ENCODE measurements at places on chromosomes 1 and 21. TPM values are rescaled to one million over a fixed set of nuclear protein-coding genes. Genes with fewer than 3 reads are reported as not detected.
A peak's percentile ranks its signal among the peaks of the same experiment; 100 is the strongest.

DNA sequence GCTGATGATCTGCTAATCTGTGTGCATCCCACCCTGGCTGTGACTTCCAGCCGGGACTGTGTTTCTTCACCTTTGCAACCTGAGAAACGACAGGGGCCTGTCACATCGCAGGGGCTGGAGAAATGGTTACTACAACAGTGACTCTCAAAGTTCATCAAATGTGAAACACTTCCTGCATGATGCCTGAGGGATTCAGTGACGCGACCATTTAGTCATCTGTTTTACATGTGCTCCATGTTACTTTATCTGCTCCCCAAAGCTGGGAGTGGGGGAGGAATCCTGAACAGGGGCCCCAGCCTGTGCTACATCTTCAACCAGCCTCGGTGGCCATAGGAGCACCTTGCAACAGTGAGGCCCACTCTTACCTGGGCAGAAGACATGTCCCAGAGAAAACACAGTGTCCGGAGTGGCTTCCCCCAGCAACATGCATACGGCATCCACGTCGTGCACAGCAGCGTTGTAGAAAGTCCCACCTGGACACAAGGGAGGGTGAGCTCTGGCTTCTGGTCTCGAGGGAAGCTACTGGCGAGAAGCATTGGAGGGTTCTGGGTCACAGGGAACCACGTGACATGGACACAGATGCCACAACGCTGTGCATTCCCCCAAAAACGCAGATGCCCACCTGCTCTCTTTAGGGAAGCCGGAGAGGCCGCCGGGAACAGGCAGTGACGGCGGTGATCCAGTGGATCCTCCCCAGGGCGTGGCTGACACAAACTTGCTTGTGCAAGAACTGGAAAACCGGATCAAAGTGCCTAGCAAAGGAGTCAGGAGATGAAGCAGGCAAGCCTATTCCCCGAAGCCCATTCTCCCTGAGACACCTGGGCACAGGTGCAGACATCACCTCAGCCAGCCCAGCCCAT lies 9.6 kb upstream of the CCDC27 start:
- no peak for DNase-seq

DNA sequence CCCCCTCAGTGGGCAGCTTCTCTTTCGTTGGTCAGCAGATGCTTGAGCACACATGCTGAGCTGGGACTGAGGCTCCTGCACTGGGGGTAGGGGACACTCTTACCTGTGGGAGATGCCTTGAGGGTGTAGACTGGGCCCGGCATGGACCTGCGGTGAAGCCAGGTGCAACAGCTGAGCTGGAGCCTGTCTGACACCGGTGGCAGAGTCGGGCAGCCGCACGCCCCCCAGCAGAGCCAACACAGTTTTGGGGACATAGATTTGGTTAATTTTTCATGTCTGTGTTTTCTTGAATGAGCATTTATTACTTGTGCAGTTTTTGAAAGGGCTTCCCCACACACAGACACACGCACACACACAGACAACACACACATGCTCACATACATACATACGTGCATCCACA lies 5.9 kb upstream of the HES5 start:
- no peak for DNase-seq

DNA sequence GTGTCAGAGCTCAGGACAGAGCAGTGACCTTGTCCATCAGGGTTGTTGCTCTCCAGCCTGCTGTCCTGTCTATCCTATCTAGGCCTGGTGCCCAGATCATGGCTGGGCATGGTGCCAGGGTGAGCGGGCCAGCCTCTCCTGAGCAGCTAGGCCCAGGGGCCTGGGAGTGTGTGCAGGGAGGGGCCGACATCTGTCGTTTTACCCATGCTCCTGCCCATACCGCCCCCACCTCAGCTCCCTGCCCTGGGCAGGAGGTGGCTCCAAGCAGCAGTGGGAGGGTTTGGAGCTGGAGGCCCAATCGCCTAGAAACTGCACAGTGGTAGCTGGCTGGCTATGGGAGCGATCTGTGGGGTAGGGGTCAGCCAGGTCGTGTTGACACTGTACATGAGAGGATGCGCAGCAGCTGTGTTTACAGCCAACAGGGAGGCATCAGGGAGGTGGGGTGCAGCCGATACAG lies 6.5 kb downstream of the INSRR start:
- DNase-seq = peak; percentile 93

TMEM69 gene
- 21.0 TPM for total RNA-seq

NEK2 gene
- total RNA-seq = not detected

PCP4 gene
- total RNA-seq = 1.5 TPM

SLC25A44 gene
- 15.4 TPM for total RNA-seq

All from cardiac septum (tissue), 1 donor.